Esophagus mucosa (tissue), 1 donor: ENCODE measurements at places on chromosomes 7 and 10.

GRCh38 chr10:86690657-86691084 is 22.4 kb downstream of the LDB3 start:
- no peak for ATAC-seq

DNA sequence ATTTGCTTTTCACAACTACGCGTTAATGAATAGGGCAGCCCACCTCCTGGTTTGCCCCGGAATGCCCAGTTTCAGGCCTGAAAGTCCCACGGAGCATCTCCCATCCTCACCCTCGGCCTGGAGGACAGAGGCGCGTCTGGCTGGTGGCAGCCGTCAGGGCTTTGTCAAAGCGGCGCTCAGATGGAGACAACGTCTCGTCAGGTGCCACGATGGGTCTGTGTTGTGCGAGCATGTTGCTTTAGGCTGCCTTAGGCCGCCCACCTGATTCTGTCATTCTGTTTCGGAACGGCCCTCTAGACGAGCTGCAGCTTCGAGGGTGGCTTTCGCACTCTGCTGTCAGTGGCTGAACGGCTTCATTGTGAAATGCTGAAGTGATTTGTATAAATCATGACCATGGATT is 39.4 kb upstream of the CFAP46 start:
- no peak for ATAC-seq

GRCh38 chr10:7720478-7720877 is 17.4 kb downstream of the ITIH2 start:
- ATAC-seq: no peak

DNA sequence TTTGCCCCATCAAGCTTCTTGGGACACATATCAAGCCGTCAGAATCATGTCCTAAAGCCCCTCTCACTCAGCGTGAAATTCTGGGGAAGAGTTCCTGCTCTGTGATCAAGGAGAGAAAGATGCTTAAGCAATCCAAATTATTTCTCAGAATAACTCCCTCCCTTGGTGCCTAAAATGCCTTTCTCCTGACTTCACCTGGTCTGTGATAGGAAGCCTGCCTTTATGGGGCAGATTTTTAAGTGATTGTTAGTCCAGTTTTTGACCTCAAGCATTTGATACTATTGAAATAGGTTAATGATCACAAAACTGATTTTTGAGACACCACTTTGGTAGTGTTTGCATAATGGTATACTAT is 76.4 kb upstream of the MAGI2 start:
- no peak for ATAC-seq

- ATAC-seq: no peak
These were observed 52.1 kb downstream of the HDAC9 start for GRCh38 chr7:18547509-18548187.

DNA sequence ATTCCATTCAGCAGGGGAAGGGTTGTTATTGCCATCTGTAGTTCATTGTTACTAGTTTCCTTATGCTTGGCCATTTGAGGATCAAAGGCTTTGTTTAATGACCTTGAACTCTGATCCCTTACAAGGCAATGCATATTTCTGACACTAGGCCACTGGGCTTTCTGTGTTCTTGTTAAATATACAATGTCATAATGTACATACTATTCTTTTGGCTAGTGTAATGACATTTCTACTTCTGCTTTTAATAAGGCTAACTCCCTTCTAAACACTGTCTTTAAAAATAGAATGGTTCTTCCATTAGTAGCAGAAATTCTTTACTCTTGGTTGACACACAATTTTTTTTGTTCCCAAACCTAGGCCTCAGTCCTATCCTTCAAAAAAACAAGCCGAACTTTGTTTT is 86.6 kb downstream of the BBS9 start:
- ATAC-seq: no peak

- no peak for ATAC-seq
These were observed 104.0 kb downstream of the GRM3 start for GRCh38 chr7:86747698-86748097.

- no peak for ATAC-seq
These were observed 132.3 kb downstream of the DKK1 start for GRCh38 chr10:52446391-52446790.

GRCh38 chr10:488081-488932 is 201.2 kb downstream of the DIP2C start:
- ATAC-seq: no peak

- ATAC-seq: peak; percentile 31
These were observed 162.4 kb upstream of the PPP2R2D start for GRCh38 chr10:131738396-131738735.

- no peak for ATAC-seq
These were observed 388.2 kb upstream of the CELF2 start for GRCh38 chr10:10629512-10629911.

DNA sequence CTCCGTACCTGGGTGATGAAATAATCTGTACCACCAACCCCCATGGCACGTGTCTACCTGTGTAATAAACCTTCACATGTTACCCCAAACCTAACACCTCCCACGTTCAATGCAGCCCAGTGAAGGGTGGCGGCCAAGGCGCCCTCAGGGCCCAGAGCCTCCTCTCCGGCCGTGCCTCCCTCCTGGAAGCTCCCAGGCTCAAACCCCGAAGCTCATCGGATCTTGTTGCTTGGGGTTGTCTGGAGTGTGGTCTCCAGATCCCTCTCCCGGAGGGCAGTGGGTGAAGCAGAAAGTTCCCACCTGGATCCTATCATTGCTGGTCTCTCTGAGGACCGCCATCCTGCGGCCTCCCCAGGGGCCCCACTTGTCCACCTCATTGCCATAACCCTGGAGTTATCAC is 9.4 kb upstream of the KNDC1 start:
- no peak for ATAC-seq

DNA sequence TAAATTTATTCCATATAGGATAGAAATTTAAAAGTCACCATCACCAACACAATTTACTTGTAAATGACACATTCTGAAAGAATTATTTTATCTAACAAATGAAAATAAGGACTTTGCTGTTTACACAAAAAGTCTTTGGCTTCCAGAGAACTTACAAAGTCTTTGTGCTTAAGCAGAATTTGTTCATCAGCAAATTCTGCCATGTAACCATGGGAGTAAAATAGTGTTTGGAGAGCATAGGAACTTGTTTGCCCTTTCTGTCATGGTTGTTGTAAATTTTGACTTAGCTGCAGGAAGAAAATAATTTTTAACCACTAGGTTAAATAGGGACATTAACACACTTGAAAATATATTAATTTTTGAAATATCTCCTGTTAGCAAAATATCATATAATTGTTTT is 15.2 kb downstream of the FGL2 start:
- ATAC-seq: no peak

DNA sequence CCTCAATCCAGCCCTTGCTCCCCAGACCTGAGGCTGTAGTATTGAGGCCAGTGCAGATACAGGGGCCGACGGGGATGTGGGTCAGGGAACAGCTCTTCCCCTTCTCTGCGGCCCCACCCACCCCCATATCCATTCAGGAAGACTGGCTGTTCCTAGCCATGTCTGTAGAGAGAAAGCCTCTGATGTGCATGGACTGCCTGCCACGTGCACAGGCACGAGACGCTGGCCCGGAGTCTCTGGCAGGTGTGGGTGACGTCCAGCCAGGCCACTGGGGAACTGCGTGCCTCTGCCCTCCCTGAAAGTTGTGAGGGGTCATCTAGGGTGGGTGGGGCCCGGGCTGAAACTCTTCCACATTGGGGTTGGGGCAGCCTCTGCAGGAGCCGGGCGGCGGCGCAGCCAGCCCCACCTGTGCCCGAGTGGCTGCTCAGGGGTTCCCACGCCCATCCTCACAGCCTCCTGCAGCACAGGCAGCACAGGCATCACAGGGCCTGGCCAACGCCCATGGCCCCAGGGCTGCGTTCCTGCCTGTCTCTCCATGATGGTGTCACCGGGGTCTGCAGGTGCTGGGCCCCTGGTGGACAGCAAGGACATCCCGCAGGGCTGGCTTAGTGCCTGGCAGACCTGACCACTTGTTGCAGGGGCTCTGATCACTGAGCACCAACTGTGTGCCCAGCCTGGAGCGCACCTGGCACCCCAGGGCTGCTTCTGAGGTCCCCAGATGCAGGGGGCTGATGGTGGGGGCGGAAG is 27.5 kb downstream of the MICALL2 start:
- peak; percentile 58 for ATAC-seq

DNA sequence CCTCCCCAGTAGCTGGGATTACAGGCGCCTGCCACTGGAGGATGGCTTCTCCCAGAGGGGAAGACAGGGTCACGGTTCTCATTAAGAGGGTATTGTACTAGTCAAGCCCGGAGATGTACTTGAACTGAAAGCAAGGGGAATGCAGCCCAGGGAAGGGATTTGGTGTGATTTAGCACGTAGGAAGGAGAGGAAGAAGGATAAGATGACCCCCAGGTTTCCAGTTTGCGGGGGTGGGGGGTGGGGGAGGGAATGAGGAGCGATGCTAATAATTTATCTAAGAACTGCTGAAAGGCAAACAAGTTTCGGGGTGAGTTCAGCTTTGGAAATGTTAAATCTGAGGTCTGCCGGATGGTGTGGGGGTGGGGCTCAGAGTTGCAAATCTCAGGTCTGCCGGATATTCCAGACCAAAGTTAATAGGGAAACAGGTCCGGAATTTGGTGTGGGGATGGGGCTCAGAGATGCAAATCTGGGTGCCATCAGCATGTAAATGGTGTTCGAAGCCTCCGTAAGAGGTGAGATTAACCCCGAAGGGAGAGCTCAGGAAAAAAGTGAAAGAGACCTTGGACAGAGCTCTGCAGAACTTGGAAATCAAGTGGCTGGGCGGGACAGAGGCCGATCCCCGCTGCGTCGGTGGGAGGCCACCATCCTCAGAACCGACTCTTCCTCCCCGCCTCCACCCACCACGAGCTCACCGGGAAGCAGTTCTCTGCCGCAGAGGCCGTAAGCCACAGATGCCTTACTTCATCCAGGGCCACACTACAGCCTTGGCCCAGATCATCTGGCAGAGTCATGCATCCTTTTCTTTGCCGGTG is 1.6 kb upstream of the SEPHS1 start:
- ATAC-seq: peak; percentile 35

GRCh38 chr7:149245244-149245643 is 5.8 kb downstream of the ZNF212 start:
- peak; percentile 93 for ATAC-seq

DNA sequence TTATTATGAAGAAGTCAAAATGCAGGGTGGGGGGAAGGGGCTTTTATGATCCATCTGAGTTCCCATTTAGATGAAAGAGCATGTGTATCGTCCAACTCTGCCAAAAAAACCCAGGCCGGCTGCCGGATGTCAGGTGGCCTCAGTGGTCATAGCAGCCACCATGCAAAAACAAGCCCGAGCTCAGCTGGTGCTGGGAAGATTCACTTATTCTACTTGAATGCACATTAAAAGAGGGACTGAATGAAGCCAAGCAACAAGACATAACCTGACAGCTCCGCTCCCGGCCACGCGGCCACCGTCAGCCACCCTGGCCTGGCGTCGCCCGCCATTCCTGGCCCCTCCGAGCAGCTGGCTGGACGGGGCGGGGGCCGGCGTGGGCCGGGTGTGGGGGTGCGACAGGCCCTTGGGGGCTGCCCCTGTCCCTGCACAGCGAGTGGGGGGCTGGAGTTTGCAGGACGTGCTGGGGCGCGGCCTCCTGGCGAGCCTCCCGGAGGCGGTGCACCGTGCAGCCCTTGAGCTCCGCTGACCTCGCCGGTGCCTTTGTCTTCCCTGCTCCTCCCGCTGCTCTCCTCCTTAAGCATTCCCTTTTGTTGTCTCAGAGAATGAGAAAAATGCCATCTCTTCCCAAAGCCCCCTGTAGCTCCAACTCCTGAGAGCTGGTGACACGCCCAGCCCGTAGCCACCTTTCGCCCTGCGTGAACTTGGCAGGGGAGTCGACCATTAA is 67.8 kb downstream of the EBF3 start:
- no peak for ATAC-seq

DNA sequence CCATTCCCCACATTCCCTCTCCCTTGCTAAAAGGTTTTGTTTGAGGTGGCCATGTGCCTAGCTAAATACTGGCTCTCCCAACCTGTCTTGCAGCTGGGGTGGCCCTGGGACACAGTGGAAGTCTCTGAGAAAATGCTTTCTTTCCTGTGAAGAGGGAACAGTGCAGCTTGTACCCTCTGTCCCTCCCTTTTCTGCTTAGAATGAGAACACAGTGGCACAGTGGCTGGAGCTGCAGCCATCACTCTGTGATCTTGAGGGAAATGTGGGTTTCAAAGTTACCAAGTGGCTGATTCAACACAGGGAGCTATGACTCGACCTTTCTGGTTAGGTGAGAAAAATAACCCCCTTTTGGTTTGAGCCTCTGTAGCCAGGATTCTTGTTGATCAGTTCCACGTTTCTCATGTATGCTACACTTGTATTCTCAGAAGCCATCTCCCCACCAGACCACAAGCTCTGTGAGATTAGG is 62.7 kb upstream of the CARD11 start:
- no peak for ATAC-seq

DNA sequence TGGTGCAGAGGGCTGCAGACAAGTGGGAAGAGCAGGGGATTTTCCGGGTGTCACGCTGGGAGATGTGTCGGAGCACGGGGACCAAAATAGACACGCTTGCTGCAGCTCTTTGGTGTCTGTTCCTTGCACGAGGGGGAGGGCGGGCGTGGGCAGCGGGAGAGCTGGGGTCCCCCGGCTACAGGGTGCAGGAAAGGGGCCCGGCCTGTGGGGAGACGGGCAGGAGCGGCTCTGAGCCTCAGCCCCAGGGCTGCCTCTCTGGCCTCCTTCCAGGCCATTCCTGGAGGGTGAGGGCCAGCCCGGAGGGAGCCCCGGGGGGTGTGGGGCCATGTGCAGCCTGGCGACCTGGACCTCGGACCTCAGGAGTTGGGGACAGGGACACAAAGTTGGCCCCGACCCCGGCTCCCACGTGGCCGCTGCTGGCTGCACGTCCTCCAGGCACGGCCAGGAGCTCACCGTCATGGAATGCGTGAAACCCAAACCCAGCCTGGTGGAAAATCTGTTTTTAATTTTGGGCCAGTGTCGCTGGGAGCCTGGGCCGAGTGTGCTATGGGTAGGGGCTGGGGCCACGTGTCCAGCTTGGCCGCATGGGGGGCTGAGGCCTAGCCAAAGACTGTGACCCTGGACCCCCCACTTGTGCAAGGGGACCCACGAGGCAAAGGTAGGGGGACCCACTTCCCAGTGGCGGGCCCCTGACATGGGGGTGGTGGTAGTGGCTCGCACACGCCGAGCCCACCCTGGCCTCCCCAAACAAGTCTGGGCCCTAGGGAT is 6.6 kb downstream of the TTYH3 start:
- no peak for ATAC-seq

DNA sequence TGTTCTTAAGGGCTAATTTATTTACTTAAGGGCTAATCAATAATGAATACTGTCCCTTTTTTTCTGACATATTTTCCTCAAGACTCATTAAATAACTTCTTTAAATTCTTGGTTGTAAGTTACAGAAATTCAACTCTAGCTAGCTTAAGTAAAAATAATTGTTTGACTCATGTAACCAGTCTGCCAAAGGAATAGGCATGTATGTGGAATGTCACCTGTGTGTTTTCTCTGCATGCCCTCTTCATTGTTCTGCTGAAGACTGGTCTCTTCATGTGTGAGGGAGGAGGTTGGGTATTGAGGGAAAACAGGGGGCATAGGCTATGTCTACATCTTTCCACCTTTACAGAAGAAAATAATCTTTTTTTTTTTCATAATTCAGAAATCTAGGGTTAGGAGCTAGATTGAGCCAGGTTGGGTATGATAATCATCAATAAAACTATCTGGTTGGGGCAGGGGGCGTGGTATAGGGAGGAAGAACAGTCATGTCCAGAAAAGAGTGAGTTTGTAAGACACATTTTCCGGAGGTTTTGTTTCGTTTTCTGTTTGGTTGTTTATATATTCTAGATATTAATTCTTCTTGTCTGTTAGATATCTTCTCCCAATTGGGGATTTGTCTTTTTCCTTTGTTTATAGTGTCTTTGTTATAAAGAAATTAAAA is 37.9 kb downstream of the EXOC4 start:
- ATAC-seq: no peak

GRCh38 chr7:7897509-7897908 is 71.1 kb upstream of the GLCCI1 start:
- ATAC-seq: no peak

- no peak for ATAC-seq
These were observed 219.2 kb downstream of the SDK1 start for GRCh38 chr7:3520206-3520605.
